ENCODE measurements at places on chromosomes 7 and 10.

DNA sequence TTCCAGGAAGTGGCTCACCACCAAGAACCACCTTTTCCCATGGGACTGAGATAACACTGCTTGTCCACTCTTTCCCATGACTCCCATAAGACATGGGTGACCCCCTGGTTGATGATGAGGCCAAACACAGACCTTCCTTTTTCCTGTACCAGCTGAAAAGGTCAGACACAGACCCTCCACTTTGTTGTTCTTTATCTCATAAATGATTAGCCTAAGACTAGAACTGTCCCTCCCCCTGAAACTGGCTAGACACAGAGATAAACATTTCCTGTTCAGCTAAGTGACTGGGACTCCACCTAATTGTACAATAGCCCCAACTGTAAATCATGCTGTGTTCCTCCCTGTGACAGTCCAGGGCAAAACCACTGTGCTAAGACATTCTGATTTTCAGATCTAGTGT, 8.2 kb upstream of the NRG3 start:
- DNase-seq, result no peak

GRCh38 chr7:30080818-30081217, 52.6 kb downstream of the PLEKHA8 start:
- no peak for DNase-seq

DNA sequence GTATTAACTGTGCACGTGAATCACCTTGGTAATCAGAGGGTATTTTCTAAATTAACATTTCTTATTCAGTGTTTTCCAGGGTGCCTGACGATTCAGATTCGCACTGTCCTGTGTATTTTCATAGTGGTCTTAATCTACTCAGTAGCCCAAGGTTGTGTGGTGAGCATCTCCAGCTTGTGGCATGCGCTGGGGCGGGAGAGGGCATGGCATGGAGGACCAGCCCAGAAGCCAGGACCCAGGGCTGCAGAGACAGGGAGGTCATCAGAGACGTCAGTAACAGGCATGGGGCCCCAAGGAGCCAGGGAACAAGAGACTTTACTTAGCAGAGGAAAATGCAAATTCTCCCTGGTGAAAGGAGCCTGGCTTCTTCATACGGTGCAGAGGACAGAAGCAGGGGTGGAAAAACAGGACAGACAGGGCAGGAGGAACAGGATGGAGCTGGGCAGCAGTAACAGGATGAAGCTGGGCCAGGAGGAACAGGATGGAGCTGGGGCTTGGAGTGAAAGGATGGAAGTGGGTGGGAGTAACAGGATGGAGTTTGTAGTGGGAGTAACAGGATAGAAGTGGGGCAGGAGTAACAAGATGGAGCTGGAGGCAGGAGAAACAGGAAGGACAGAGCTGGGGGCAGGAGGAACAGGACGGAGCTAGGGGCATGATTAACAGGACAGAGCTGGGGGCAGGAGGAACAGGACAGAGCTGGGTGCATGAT, 110.9 kb downstream of the ADCY1 start:
- no peak for DNase-seq

- DNase-seq, result no peak
Measured at GRCh38 chr7:19094598-19095352, 22.7 kb downstream of the TWIST1 start.

DNA sequence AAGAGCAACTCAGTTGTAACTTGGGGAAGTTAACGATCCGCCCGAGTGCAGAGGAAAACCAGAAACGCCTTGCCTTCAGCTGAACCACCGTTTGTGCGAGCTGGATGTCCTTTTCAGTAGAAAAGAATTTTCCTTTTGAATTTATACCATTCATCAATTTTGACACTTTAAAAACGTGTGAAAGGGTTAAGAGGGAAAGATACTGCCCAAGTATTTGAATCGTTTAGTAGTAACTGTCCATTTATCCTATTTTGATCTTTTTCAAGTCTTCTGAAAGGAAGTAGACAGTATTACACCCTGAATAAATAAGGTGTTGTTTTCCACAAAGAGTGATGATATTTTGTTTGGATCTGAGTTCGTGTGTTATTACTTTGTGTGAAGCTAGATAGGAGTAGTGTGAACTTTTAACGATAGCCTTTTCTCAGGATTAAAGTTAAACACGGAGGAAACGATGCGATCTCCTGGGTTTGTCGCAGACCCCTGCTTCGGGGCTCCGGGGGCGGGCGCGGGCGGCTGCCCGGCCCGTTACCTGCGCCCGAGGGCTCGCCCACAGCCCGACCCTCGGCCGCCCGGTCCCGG, 830 bp upstream of the BMI1 start:
- DNase-seq, result no peak

GRCh38 chr10:26840938-26841732, 19.6 kb downstream of the ABI1 start:
- DNase-seq, result no peak

- DNase-seq, result no peak
Measured at GRCh38 chr10:72426986-72427385, 72.3 kb upstream of the DNAJB12 start.

GRCh38 chr10:112434988-112435619, 11.6 kb downstream of the ZDHHC6 start:
- no peak for DNase-seq

- DNase-seq, result no peak
Measured at GRCh38 chr10:31204090-31204489, 114.9 kb upstream of the ZEB1 start.

DNA sequence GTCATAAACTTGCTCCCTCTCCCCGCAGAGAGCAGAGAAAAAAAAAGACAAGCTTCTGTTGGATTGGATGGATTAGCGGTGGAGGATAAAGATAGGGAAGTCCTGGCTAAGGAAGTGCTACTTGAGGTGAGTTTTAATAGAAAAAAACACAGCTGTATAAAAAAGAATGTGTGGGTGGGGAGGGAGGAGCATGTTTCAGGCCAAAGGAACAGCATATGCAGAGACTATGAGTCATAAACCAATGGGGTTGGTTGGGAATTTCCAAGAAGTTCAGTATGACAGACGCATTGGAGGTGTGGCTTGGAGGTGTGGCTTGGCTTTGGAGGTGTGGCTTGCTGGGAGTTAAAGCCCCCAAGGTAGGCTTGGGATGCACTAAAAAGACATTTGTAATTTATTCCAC, 103.0 kb upstream of the LSM8 start:
- DNase-seq, result no peak

DNA sequence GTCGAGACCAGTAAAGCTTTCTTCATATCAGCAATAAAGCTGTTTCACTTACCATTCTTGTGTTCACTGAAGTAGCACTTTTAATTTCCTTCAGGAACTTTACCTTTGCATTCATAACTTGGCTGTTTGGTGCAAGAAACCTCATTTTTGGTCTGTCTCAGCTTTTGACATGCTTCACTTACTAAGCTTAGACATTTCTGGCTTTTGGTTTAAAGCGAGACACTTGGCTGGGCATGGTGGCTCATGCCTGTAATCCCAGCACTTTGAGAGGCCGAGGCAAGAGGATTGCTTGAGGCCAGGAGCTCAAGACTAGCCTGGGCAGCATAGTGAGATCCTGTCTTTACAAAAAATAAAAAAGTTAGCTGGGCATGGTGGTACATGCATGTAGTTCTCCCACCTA, 15.8 kb downstream of the PLEKHA1 start:
- no peak for DNase-seq

Data from CD4-positive, alpha-beta T cell treated with Interleukin-17A for 4 hours (primary cell).